Activated CD8-positive, alpha-beta T cell treated with anti-CD3 and anti-CD28 coated beads, Interleukin-2, amount 10 ng/mL, durations not matched to agents 7 days and 5 days (primary cell): ENCODE measurements at places on chromosomes 2 and 18. TPM values are rescaled to one million over a fixed set of nuclear protein-coding genes. Genes with fewer than 3 reads are reported as not detected.

GRCh38 chr2:220533485-220533884 lies 906.1 kb downstream of the SLC4A3 start:
- no peak overlapping the region for H3K4me3 ChIP-seq
- DNase-seq = no peak
- no peaks in the 10 kb centered on the region for H3K27me3 ChIP-seq
- no peaks in the 10 kb centered on the region for H3K4me1 ChIP-seq
- no peaks in the 10 kb centered on the region for H3K36me3 ChIP-seq

- H3K27ac ChIP-seq = no peak overlapping the region
- peaks cover 6% of the 10 kb centered on the region for H3K27me3 ChIP-seq
- DNase-seq = no peak
- H3K4me3 ChIP-seq = no peak overlapping the region
- H3K36me3 ChIP-seq = no peaks in the 10 kb centered on the region
- no peaks in the 10 kb centered on the region for H3K4me1 ChIP-seq
These were observed 117.1 kb downstream of the PRKRA start for GRCh38 chr2:178333851-178334250.

PIEZO2 gene
- not detected for total RNA-seq

DBI gene
- total RNA-seq = 192 TPM

GRCh38 chr2:221641181-221641871 lies 69.2 kb upstream of the EPHA4 start:
- no peaks in the 10 kb centered on the region for H3K4me1 ChIP-seq
- H3K4me3 ChIP-seq = no peak overlapping the region
- no peak overlapping the region for H3K27ac ChIP-seq
- H3K36me3 ChIP-seq = no peaks in the 10 kb centered on the region
- H3K27me3 ChIP-seq = no peaks in the 10 kb centered on the region

DNA sequence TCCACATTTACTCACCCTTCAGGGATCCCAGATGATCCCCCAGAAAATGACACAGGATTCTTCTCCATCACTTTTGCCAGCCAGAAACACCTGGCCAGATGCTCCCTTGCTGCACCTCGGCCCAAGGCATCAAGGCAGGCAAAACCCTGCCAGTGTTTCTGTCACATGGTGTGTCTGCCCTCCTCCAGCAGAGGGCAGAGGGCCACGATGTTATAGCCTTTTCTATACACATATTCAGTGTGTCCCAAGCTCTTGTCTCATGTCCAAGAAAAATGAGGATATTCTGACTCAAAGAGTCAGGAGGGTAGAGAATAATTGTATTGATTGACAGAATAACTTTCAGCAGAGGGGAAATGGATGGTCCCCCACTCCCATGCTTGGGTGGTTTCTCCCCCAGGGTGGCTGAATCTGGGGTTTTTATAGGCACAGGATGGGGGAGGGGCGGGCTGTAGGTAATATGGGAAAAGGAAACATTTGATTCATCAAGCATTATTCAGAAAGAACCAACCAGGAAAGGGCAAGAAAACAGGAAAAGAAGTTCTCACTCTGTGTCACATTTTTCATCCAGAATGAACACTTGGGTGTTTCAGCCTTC lies 933.9 kb downstream of the TRIB2 start:
- no peaks in the 10 kb centered on the region for H3K36me3 ChIP-seq
- H3K27ac ChIP-seq = no peak overlapping the region
- no peaks in the 10 kb centered on the region for H3K27me3 ChIP-seq
- H3K4me3 ChIP-seq = no peak overlapping the region
- H3K4me1 ChIP-seq = no peaks in the 10 kb centered on the region

GRCh38 chr18:45844938-45845337 lies 19.5 kb downstream of the SIGLEC15 start:
- no peak overlapping the region for H3K4me3 ChIP-seq
- peaks cover 3% of the 10 kb centered on the region for H3K27me3 ChIP-seq
- no peak overlapping the region for H3K27ac ChIP-seq
- DNase-seq = no peak

DNA sequence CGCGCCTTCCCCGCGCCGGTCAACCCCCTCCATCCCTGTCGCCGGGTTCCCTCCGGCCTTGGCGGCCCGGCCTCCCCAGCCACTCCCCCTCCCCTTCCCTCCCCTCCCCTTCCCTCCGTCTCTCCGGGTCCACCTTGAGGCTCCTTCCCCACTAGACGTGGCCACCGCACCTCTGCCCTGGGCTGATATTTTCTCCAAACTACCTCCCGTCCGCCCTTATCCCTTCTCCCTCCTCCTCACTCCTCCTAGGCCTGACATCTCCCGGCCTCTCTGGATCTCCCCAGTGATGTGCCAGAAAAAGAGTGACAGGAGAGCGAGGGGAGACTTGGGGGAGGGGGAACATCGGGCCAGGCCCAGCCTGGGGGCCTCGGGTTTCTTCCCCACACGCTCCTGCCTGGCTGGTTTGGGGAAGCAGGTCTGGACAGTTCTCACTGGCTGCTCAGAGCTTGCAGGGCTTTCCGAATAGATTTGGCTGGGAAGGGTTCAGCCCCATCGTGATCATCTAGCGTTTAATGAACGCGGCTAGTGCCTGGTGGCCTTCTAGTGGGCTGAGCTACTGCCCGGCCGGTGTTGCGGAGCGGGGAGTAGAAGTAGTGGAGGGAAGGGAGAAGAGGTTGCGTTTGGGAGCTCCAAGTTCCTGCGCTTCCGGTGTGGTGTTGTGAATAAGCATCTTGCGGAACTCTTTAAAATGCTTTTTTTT lies 641 bp downstream of the MAPRE3 start:
- H3K4me1 ChIP-seq = peaks cover 11% of the 10 kb centered on the region
- no peak overlapping the region for H3K27ac ChIP-seq
- DNase-seq = no peak
- peaks cover 53% of the 10 kb centered on the region for H3K27me3 ChIP-seq

NT5DC4 gene
- total RNA-seq = not detected

DNA sequence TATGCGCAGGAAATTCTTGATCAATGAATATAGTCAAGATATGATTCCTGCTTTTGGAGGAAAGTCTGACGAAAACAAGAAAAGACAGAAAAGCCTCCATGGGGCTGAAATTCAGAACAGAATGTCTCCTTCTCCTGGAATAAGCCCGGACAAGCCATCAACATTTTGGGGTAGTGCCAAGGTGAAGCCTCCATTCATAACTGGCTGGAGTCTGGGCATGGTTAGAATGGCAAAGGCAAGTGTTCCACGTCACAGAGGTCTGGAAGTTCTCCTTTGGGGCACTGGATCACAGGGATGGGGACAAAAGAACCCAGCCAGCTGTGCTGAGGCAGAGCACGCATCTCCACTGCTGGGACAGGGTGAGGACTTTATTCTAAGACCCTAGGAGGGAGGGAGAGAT lies 505.7 kb downstream of the CMPK2 start:
- H3K4me3 ChIP-seq = no peak overlapping the region
- no peaks in the 10 kb centered on the region for H3K36me3 ChIP-seq
- DNase-seq = no peak
- H3K27me3 ChIP-seq = no peaks in the 10 kb centered on the region
- H3K4me1 ChIP-seq = no peaks in the 10 kb centered on the region

- DNase-seq = no peak
- no peaks in the 10 kb centered on the region for H3K36me3 ChIP-seq
- H3K4me1 ChIP-seq = no peaks in the 10 kb centered on the region
- H3K4me3 ChIP-seq = no peak overlapping the region
These were observed 1010.7 kb downstream of the TDRD15 start for GRCh38 chr2:22134421-22134820.

GRCh38 chr2:225274751-225275150 lies 124.8 kb upstream of the NYAP2 start:
- no peak for DNase-seq
- H3K4me1 ChIP-seq = no peaks in the 10 kb centered on the region
- H3K36me3 ChIP-seq = no peaks in the 10 kb centered on the region
- no peak overlapping the region for H3K27ac ChIP-seq
- peaks cover 4% of the 10 kb centered on the region for H3K27me3 ChIP-seq

- no peaks in the 10 kb centered on the region for H3K27me3 ChIP-seq
- peak overlapping the region; percentile 90 for H3K4me3 ChIP-seq
- H3K36me3 ChIP-seq = peaks cover 8% of the 10 kb centered on the region
- H3K27ac ChIP-seq = peak overlapping the region; percentile 93
These were observed 585 bp upstream of the ANAPC1 start for GRCh38 chr2:111884592-111884964.

DNA sequence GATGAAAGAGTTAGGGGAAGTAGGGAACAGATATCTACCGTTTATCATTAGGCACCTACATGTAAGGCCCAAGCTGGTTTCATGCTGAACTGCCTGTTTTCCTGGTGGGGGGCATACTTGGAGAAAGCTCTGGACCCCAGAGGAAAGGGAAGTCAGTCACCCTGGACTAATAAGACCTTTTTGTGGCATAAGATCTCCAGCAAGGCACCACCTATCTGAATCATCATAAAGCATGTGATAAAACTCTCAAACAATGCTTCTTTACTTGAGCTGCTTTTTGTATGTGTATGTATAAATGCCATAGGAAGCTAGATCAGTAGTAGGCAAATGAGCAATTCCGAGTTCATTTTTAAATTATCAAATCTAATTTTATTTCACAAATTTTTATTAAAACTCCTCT lies 104.8 kb downstream of the TANC1 start:
- no peaks in the 10 kb centered on the region for H3K27me3 ChIP-seq
- H3K4me3 ChIP-seq = no peak overlapping the region
- DNase-seq = no peak
- no peaks in the 10 kb centered on the region for H3K4me1 ChIP-seq
- no peaks in the 10 kb centered on the region for H3K36me3 ChIP-seq
